CD4-positive, alpha-beta T cell treated with Interleukin-12 subunit alpha and Interleukin-12 subunit beta, for 1 hour (primary cell): ENCODE measurements at places on chromosomes 5 and 9.

DNA sequence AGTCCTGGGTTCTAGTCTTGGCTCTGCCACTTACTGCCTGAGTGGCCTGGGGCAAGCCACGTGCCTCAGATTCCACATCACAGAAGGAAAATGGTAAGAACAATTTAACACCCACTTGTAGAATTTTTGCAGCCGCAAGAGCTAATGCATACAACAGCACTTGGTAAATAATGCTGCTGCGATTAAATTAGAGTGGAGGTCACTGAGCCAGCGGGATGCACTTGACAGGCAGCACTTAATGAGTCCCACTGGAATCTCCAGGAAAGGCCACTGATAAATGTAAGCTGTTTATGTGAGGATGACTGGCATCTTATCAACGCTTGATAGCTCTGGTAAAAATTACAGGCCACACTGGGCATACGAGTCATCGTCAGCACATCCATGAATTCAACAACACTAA lies 59.4 kb upstream of the UBTD2 start:
- no peak for DNase-seq

DNA sequence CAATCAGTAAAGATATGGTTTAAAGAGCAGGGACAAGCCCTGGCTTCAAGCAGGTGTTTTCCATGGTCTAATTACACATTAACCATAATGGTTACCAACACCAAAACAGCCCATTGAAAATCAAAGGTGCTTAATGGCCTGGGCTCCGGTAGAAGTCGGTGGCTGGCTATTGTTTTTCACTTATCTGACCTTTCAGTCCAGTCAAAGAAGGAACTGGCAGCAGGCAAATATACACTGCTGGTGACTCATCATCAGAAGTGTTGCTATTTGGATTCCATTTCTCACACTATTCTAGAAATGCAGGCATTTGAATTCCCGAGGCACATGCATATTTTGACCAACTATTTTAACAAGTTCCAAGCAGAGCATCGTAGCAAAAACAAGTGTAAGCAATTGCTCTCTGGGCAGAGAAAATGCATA lies 26.3 kb upstream of the GABRP start:
- DNase-seq: no peak

DNA sequence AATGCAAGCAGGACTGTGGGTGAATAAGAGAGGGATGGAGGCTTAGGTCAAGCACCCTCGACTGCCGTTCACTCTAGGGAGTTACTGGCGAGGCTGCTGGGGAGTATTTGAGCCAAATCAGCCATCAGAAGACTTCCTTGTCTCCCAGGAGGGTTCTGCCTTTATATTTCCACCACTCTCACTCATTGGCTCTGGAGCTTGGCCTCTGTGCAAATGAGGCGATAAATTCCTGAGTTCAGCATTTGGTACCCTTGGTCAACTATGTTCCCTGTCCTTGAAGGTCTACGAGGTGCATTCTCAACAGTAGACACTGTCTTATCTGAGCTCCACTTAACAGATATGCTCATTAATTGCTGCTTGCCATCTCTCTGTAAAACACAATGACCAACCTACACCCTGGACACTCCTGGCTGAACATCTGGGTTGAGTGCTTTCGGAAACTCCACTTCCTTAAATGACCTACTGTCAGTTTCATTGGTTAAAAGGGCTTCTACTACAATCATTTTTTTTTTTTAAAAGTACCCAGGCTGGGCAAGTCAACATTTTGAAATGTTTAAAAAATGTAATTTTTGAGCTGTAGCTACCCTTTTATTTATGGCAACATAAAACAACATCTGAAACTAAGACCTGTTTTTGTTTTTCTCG lies 153.2 kb downstream of the NTRK2 start:
- no peak for DNase-seq

- no peak for DNase-seq
These were observed 16.4 kb upstream of the ZBED3 start for GRCh38 chr5:77103457-77103856.

DNA sequence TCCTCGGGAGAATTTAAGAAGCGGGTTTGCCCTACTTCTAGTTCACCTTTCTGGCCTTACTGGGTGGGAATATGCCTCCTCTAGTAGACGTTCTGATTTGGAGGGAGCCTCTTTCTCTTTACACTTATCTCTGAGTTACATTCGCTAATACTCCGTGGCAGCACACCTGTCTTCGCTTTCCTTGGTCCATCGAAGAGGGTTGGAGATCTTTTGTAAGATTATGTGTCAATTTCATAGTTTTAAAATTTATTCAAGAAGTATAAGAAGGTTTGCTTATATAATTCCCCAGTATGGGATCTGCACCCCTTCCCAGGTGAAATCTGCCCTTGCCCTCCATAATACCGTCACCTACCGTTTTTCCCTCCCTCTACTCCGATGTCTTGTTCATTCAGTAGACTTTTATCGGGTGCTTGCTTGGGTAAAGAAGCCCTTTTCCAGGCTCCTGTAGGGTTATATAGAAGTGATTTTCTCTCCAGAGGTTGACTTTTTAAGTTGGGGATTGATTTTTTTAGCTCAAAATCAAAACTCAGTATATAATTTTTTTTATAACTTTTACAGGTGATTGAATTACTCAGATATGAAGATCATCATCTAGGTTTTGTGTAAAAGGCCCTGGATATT lies 1.1 kb downstream of the GPBP1 start:
- peak; percentile 42 for DNase-seq

- no peak for DNase-seq
These were observed 174.0 kb upstream of the SLC27A6 start for GRCh38 chr5:128791312-128791711.

DNA sequence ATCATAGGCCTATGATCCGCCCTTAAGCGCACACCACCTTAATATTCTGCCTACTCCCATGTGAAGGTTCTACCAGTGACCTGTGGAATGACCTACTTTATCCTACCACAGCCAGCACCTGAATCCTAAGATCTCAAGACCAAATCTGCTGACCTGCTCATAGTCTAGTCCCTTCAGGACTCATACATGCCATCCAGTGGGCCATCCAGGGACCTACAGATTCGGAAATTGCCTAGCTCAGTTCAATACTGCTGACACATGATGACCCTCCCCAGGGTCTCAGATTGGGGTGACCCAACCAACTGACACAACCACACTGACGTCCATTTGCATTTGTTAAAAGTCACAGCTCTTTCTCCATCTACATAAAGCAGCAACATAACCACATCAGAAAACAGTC lies 443.8 kb upstream of the ST8SIA4 start:
- no peak for DNase-seq

DNA sequence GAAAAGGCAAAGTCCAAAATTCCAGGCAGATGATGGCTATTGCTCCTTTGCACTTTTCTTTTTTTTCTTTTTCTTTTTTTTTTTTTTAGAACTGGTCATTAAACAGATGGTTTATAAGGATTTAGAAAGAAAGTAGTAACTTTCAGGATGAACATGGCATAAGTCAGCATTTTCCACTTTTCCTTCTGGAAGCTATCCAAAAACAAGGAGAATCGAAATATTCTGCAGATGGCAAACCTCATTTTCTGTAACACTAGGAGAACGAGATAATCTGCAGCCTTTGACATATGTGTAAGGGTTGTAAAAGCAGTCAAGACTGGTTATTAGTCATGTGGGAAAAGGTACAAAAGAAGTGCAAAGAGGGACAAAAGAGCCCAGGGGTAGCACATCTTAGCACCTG lies 69.1 kb upstream of the PUM3 start:
- DNase-seq: no peak

GRCh38 chr9:4661165-4661564 lies 929 bp upstream of the PLPP6 start:
- DNase-seq: no peak

- no peak for DNase-seq
These were observed 209.7 kb downstream of the CAAP1 start for GRCh38 chr9:26682796-26683496.

- no peak for DNase-seq
These were observed 246.8 kb upstream of the IRX1 start for GRCh38 chr5:3348576-3349535.

GRCh38 chr9:72440378-72440777 lies 75.4 kb upstream of the ZFAND5 start:
- no peak for DNase-seq

DNA sequence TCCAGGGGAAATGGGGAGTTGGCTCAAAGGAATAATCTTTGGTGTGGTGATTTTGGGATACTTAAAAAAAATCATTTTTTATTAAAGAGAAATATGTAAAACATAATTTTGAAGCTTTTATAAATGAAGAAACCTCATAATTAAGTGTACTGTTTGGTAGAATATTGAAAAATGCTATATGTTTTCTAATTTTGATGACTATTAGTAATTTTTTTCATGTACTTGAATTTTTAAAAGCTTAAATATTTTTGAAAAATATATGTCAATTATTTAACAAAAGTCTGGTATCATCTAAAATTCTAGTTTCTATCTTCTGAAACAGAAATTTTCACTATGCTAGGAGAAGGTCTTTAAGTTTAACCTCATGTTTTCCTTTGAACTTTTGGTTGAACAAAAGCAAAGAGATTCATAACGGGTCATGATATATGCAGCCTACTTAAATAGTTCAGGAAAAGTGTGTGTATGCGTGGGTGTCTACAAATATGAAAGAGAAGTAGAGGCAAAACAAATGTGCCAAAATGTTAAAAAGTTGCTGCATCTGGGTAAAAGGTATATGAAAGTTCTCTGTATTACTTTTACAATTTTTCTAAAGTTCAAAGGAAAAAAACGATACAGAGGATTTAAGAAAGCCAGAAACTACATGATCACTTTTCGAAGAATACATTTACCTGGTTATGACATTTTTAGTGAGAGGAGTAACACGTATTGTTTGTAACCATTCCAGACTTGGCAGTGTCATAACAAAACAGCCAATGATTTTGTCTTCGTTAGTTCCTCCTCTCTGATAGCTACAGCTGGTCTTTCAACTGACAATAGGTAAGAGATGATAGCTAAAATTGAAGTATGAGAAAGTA lies 117.3 kb upstream of the TNFAIP8 start:
- DNase-seq: no peak

- DNase-seq: peak; percentile 21
These were observed 412 bp downstream of the FGF18 start for GRCh38 chr5:171419688-171420430.

DNA sequence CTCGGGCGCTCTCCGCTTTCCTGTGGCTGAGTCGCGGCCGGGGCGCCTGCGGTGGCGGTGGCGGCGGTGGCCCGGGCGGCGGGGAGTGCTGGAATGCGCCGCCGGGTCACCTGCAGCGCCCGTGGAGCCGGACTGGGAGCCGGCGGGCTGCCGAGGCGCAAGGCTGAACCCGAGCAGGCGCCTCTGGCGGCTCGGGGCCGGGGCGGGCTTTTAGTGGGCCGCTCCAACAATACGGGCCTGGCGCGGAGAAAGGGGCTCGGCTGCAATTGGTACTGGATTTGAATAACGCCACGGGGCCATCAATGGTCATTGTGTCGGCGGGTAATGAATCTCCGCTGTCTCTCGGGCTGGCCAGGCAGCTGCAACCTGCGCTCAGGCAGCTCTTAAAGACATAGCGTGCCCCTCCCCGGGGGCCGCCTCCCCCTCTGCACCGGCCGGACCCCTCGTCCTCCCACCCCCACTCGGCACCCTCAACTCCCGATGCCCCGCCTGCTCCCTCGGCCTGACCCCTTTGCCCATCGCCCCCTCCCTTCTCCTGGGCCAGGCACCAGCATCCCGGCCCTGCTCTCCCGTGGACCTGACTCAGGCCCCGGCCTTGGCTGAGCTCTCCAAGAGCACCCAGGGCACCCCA lies 22.1 kb downstream of the URM1 start:
- DNase-seq: no peak

- no peak for DNase-seq
These were observed 80.5 kb downstream of the STK10 start for GRCh38 chr5:172107571-172107970.

GRCh38 chr9:76567086-76567485 lies 108.1 kb downstream of the GCNT1 start:
- DNase-seq: no peak

- DNase-seq: peak; percentile 33
These were observed 117.0 kb downstream of the TRPM6 start for GRCh38 chr9:74770508-74771261.
